ENCODE measurements at places on chromosomes 11 and 22. TPM values are rescaled to one million over a fixed set of nuclear protein-coding genes. Genes with fewer than 3 reads are reported as not detected.

Gene TSGA10IP
- not detected for total RNA-seq

Gene GRAP2
- total RNA-seq: 1.2 TPM

Gene PTPRCAP
- total RNA-seq: 2.0 TPM

Gene OR4A5
- total RNA-seq: not detected

Gene MS4A6E
- total RNA-seq: not detected

Gene FAM118A
- total RNA-seq: 20.7 TPM

Gene GLYAT
- 0.59 TPM for total RNA-seq

Gene SCGB2A2
- total RNA-seq: not detected

DNA sequence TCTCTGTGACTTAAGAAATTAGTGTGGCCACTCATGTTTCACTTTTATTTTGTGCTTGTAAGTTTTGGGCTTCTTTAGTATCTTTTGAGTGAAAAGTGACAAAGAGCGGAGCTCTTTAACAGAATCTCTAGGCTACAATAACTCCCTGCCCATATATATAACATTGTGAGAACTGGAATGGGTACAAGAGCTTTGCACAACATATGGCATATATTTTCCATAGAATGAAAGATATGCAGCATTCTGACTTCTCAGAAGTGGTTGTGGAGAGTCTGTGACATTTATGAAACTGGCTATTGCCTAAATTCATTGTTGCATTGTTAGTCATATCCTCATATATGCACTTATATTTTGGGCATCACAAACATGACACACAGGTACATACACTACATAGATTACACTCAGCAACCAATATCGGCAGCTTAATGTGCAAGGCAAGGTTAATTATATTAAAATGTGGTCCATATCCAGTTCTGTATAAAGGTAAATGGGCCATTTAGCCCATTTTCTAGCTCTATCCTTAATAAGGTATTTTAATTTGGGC lies 1148.2 kb downstream of the FAM181B start:
- no peak for DNase-seq

- DNase-seq: no peak
These were observed 15.8 kb downstream of the MYEOV start for GRCh38 chr11:69309631-69310280.

- DNase-seq: no peak
These were observed 112.0 kb downstream of the SHANK2 start for GRCh38 chr11:71140206-71140919.

- DNase-seq: no peak
These were observed 30.5 kb upstream of the PPP2R1B start for GRCh38 chr11:111796696-111797095.

DNA sequence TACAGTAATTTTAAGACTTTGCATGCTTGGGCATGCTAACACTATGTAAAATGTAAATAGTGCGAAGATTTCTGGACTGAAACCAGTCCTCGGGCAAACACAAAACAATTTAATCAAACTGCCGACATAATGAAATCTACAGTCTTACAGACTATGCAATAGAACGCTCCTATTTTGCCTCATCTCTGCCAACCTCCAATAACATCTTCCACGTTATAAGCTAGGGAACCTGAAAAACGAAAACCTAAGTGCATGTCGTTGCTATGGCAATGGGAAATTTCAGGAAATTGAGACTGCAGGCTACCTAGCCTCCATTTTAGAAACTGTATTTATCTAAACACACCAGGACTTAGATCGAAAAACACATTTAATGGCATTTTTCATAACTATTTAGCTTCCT lies 1.1 kb downstream of the CSTF3 start:
- DNase-seq: no peak

DNA sequence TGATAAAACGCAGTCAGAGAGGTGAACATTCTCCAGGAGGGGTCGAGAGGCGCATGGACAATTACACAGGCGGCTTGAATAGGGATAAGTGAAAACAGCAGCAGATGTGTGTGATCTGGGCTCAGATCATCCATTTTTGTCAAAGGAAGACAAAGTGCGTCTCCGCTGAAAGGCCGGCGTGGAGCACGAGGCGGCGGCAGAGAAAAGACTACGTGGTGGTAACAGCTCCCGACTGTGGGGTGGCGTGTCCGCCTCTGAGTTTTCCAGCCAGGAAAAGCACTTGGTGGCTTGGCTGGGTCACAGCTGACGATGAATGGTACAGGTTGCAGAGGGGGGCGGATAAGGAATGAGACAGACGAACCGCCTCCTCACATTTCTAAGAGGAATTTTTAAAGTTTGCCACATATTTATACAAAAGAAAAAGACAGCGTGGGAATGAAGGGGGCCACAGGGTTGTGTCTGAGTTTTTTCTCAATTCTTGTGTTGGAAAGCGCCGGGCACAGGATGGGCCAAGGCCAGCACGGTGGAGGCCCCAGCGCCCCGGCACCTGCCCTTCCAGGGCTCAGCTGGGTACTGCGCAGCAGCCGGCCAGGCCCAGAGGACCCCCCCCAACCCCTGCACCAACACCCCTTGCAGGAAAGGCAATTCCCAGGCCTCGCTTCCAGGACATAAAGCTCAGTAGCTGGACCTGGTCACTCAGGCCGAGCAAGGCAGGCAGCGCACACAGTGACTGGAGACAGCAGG lies 80.4 kb downstream of the TRMU start:
- no peak for DNase-seq

DNA sequence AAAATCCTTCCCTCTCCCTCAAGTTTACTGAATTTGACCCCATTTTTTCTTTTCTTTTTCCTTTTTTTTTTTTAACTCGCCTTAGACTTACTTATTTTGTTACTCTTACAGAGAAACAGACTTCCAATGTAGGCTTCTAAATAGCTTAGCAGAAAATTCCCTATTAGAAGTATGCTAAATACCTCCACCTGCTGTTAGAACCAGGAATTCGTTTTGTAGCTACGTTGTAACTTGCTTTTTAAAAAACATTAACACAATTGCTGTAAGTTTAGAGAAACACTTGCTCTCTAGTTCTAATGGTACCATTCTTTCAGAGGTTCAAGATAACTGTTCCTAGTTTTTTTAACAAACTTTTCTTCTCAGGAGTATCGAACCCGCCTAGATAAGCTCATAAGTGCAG lies 324.2 kb downstream of the DCDC1 start:
- no peak for DNase-seq

DNA sequence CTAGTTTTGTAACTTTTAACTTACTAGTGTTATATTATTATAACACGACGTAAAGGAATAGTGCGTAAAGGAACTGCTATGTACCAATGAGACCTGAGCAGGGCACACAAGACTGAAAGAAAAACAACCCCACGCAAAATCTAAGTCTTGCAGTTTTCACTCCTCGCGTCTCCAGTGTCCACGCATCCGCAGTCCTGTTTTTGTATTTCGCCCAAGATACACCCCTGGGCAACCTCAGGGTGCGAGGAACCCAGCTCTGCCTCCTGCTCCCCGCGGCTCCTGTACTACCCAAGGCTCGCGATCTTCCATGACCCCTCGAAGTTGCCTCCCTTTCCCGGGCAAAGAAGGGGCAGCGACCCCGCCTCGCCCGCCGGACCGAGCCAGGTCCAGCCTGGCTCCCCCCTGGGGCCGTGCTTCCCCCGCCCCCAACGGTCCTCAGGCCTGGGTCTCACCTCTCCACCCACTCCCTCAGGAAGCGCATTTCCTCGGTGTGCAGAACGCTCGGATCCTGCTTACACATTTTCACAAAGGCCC lies 393 bp downstream of the ST13 start:
- DNase-seq: no peak

GRCh38 chr11:130652671-130653335 lies 204.4 kb downstream of the ADAMTS15 start:
- DNase-seq: peak; percentile 77

GRCh38 chr11:122804161-122804560 lies 34.1 kb upstream of the CRTAM start:
- DNase-seq: no peak

DNA sequence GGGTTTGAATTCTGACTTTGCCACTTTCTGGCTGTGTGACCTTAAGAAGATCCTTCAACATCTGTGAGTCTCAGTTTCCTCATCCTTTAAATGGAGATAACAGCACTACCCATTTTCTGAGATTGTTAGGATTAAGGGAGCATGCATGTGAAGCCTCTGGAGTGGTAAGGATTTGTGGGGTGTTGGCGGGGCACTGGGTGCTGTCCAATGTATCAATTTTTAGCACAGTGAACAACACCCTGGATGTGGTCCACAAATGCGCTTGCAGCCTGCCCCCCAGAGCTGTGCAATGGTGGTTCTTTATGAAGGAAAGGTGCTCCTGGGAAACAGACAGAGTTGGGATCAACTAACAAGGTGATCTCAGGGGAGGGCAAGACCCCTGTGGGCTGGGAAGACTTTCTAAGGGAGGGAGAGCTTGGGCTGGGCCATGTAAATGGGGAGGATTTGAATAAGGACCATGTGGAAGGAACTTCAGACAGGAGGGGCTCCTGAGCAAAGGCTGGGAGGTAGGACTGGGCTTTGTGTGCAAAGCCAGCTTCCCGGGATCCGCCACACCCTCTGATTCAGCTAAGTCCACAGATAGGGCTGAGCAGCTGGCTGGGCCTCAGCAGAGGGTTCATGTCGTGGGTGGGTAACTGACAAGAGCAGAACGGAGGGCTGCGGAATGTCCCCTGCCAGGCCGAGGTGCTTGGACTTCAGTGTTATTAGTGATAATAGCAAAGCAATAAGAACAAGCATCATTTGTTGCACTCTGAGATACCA lies 22.7 kb upstream of the RASD2 start:
- DNase-seq: no peak

GRCh38 chr22:48897645-48898370 lies 929.9 kb downstream of the BRD1 start:
- no peak for DNase-seq

- peak; percentile 65 for DNase-seq
These were observed 13.8 kb downstream of the CABP7 start for GRCh38 chr22:29733362-29734201.

DNA sequence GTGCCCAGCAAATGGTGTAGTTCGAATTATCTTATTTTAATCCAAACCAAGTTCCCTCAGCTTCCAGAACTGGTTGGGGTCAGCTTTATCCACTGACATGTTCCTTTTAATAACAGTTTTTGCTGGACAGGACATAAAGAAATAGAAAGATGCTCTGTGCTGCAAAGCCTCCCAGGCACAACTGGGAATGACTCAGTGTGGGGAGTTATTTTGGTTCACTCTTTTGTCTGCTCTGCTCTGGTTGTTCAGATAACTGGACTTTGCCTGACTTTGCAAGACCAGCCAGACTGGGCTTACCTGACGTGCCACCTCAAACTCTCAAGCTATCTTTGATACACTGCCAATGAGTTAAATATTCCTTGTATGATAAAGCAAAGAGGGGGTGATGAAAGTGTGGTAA lies 25.6 kb downstream of the SEZ6L start:
- DNase-seq: no peak

DNA sequence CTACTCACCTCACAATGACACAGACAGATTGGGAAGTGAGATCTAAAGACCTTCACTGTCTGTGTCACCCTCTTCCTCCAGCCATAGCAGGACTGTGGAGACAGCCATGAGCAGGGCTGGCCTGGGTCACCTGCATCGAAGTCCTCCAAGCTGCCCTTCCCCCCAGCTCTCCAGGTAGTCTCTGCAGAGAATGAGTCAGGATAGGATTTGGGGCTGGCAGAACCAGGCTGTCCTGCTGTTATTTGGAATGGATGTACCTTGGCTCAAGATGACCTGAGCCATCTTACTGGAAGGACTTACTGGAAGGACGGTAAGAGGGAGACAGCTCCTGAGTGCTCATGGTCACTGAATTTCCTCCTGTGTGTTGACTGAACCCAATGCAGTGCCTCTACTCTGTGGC lies 29.2 kb downstream of the GGTLC2 start:
- no peak for DNase-seq

DNA sequence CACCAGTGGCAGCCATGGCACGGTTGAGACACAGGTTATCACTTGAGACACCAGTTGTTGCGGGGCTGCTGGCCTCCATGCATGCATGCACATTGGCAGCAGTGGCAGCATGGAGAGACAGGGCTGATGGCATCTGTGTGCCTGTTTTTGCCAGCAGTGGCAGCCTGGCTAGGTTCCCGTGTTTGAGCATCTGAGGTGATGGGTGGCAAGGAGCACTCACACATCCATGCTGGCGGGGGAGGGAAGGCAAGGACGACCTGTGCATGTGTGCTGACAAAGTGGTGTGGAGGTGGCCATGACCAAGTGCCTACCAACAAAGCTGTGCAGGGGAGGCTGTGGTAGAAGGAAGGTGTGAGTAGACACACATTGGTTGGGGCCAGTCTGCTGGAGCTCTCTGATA lies 133.5 kb downstream of the CNTN5 start:
- DNase-seq: no peak

DNA sequence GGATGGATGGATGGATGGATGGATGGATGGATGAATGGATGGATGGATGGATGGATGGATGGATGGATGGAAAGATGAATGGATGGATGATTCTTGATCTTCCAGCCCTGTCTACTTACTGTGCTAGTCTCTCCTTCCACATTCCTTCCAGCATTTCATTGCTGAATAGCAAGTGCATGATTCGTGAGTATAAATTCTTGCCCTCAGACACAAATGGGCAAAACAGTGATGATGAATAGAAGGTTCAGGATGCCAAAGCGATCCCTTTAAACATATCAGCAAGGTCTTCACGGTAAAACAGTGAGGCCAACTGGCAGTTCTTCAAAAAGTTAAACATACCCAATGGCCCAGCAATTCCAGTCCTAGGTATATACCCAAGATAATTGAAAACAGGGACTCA lies 400.2 kb downstream of the MN1 start:
- DNase-seq: no peak

GRCh38 chr11:61347916-61348461 lies 13.7 kb downstream of the CYB561A3 start:
- DNase-seq: peak; percentile 35

Data from left ventricle myocardium superior (tissue), 1 donor.